ENCODE measurements at places on chromosomes 12 and 14.

DNA sequence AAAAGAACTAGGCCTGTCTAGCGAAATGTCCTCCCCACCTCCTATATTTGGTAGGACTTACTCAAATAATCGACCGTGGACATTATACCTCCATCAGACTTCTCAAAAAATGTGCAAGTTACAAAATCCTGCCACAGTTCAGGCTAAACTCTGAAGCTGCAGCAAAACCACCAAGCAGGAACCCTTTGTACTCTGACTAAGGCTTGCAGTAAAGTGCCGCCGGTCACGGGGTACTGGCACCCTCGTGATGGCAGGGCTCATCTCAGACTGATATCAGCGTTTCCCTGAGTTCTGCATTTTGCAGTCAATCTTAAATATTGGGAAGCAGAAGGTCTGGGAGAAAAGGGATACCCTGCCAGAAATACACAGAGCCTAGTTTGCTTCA, 17.1 kb downstream of the SLC11A2 start:
- peak; percentile 55 for DNase-seq

- DNase-seq = no peak
Measured at GRCh38 chr14:22185191-22185590, 403.8 kb downstream of the DAD1 start.

GRCh38 chr12:27840229-27840999, 60.4 kb upstream of the MANSC4 start:
- no peak for DNase-seq

DNA sequence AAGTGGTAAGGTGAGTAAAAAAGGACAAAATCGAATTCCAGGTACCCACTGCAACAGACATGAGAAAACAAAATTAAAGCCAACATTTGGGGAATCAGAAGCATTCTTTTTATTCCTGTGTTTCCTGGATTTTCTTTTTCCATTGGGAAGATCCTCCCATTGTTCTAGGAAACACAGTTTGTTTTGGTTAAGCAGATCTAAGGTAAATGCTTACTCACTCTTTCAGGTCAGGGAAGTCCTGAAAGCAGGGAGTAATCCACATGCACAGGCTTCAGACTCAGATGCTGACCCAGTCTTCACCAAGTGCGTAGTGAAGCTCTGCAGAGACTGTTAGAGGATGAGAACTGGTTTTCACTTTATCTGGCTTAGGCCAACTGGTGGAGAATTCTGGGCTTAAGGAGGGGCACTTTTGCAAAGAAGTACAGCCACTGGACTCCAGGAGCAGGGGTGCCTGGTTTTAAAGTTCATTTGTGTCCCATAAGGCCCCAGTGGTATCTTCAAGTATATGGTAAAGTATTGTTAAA, 57.7 kb downstream of the RPAP3 start:
- DNase-seq = no peak

DNA sequence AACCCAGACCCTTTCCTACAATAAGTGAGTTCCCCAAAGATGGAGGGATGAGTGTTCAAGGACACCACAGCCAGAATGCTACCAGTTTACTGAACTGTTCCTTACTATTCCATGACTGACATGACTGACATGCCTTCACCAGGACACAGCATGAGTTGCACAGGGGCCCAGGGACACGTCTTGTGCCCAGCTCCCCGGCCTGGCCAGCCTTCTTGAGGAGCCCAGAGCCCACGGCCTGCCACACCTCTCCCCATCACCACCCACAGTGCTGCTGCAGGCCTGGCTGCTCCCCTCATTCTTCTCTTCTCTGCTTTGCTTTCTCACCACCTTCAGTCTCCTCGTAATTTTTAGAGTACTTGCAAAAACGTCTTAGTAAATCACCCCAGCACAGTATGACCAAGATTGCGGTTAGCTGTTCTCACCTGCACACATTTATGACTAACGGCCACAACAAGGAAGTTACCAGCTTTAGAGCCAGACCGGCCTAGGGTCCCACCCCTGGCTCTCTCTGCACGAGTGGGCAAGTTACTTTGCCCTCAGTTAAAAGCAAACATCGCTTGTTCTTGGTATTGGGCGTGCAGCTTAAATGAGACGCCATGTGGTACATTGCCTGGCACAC, 18.5 kb downstream of the PPP2R5E start:
- peak; percentile 23 for DNase-seq

DNA sequence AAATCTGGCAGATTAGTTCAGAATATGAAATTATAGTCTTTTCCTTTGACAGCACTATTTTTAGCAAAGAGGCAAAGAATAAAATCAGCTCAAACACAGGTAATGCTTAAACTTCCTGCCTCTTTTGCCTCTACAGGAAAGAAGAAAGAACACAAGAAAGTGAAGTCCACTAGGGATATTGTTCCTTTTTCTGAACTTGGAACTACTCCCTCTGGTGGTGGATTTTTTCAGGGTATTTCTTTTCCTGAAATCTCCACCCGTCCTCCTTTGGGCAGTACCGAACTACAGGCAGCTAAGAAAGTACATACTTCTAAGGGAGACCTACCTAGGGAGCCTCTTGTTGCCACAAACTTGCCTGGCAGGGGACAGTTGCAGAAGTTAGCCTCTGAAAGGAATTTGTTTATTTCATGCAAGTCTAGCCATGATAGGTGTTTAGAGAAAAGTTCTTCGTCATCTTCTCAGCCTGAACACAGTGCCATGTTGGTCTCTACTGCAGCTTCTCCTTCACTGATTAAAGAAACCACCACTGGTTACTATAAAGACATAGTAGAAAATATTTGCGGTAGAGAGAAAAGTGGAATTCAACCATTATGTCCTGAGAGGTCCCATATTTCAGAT, 17.4 kb downstream of the TMPO start:
- DNase-seq = peak; percentile 68

- DNase-seq = no peak
Measured at GRCh38 chr12:102302553-102302952, 104.9 kb upstream of the PMCH start.

- no peak for DNase-seq
Measured at GRCh38 chr12:7058850-7059395, 1.6 kb upstream of the C1S start.

DNA sequence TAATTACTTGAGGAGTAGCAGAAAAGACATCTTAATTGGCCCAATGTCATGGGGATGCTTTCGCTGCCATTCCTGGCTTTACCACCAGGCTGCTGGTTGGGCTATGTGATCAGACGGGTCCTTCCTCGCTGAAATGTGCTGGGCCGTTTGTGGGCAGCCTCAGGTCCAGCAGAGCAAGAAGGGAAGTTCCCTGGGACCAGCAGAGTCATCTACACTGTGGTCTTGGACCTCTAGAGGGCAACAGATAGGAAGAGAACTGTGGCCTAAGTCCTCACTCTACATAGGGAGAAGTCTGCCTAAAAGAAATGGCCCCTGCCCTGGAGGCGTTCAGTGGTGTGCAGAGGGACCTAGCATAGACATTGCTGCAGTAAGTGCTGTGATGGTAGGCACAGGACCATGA, 10.9 kb downstream of the EVL start:
- peak; percentile 62 for DNase-seq

DNA sequence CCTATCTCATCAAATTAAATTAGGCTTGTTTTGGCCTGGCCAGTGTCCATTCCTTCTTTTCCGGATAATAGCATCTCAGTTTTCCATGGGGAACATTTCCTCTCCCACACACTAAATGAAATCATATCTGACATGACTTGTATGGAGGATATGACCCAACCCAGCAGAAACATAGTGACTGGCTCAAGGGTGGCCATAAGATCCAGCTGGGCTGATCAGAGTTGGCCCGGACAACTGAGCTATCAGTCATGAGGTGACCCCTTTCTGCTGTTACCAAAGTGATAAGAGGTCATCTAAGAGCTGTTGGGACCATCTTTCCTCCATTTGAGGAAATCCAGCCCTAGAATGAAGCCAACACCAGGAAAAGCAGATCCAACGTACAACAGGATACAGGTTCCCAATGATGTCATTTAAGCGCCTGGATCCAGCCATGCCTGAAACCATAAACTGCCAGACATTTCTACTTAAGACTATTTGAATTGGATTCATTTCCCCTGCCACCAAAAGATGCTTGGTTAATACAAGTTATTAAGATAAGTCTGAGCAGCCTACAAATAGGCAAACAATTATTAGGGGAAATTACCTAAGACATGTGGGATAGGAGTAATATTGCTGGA, 20.7 kb upstream of the NCOR2 start:
- no peak for DNase-seq

GRCh38 chr12:920676-921075, 28.8 kb downstream of the RAD52 start:
- no peak for DNase-seq

DNA sequence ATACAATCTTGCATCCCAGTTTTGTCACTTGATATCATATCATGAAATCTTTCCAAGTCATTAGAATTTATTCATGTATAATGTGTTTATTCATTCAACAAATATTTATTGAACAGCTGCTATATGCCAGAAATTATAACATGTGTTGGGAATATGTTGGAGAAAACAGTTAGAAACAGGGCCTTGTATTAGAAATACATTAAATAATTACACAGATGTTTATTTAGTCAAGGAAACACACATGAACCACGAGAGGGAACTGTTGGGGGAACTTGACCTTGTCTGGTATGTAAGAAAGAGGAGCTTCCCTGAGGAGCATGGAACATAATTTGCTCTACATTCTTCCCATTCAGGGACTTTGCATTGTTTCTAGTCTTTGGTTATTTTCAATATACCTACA, 191.7 kb upstream of the FRMD6 start:
- no peak for DNase-seq

DNA sequence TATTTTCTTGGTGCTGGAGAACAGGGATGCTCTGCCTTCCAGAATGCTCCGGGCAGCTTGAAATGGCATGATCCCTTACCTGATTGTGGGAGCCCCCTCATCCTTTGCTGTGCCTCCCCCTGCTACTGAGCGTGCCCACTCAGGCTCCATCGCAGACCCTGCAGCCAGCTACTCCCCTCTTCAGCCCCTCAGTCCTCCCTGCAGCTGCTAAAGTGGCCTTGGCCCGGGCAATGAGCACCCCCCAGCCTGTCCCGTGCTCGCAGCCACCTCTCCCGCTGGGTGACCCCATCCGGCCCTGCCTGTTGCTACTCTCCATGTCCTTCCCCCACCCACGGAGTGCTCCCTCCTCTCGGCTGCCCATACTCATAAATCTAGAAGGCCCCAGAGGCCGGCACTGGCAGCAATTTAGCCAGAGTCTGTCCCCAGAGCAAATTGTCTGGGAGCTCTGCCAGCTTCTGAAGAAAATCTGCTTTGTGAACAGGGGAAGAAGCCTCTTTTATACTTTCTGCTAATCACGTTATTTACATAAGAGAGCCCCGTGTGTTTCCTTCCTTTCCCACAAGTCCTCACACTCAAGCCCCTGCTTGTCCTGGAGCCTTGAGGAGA, 143.7 kb upstream of the FRMD6 start:
- DNase-seq = no peak

GRCh38 chr12:49984476-49985359, 12.0 kb downstream of the AQP6 start:
- no peak for DNase-seq

DNA sequence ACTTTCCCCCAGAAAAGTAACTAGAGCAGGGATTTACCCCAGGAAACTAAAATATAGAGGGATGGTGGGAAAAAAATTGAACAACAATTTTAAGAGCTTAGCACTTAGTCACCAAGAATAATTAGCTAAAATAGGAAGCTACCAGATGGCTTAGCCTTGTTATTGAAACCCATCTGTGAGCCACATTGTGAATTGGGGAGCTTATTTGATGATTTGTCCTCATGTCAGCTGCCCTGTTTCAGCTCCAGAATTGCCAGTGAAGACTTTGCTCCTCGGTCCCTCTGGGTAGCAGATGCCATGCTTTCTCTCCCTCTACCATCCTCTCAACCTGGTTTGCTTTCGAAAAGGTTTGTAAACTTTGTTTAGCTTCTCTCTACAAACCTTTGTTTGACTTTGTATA, 67.7 kb upstream of the PTHLH start:
- no peak for DNase-seq

DNA sequence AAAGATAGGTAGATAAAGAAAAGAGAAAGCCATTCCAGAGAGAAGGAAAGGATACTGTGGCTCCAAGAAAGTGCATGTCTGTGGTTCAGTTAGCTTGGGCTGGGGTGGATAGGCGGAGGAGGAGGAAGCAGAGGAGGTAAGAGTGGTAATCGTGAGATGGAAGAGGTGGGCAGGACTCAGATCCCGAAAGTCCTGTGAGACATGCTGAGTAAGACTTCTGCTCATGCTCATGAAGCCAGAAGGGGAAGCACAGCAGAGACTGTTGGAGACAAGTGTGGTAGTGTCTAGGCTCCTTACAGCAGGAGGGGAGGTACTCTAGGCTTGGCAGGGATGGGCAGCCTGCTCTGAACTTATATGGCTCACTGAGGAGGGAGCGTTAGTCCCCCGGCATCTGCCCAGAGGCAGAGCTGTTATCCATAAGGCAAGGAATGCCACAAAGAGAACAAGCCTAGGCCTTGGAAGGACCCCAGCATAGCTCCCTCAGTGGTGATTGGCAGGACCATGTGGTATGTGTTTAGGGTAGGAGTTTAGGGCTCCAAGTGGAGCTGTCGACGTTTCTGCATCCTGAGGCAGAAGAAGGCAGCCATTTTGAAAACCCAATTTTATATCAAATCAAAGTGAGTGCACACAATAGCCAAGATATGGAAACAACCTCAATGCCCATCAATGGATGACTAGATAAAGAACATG, 135.3 kb downstream of the SMOC1 start:
- no peak for DNase-seq

DNA sequence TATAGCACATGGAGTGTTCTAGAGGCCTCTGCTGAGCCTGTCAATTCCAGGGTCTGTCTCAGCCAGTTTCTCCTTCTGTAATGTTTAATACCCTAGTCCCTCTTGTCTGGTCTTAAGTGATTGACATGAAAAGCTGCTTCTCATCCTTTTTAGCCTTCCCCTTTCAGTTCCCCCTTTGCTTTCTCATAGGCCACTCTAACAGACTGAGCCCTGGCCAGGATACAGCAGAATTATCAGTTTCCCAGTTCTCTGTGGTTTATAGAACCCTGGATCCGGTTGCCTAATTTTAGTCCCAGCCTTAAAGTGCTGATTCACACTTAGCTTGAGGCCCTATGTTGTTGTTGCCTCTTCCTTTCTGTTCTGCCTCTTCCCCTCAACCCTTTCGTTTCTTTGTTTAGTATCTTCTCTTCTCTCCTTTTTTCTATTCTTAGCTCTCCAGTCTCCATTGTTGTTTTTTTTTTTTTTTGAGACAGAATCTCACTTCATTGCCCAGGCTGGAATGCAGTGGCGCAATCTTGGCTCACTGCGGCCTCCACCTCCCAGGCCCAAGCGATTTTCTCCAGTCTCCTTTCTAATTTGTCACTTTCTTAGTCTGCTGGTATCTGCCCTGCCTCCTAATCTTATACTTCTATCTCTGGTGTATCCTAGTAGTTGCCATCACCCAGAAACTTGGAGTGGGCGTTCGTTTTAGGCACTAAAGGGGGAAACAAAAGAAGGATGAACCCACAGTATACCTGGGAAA, 2.9 kb upstream of the BIN2 start:
- DNase-seq = peak; percentile 37

DNA sequence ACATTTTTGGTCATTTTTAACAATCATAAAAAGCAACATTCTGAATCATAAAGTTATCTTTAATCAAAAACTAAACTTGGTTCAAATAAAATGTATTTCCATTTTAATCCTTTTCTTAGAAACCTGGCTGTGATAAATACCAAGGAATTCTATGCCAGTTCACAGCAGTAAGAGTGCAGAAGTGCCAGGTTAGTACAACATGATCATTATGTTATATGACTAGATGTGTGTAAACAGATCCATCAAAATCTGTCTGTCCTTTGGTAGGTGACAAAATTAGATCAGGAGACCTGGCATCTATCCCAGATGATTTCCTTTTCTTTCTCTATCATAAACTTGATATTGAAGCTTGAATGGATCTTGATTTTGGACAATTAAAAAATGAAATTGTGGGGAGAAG, 200.6 kb upstream of the STXBP6 start:
- DNase-seq = no peak

All from CD4-positive, alpha-beta T cell treated with Interleukin-10 for 1 hour (primary cell).